Stimulated activated CD4-positive, alpha-beta T cell treated with anti-CD3 and anti-CD28 coated beads, Interleukin-2, amount 100 ng/mL, for 4 hours (primary cell): ENCODE measurements at places on chromosomes 5 and 9.

DNA sequence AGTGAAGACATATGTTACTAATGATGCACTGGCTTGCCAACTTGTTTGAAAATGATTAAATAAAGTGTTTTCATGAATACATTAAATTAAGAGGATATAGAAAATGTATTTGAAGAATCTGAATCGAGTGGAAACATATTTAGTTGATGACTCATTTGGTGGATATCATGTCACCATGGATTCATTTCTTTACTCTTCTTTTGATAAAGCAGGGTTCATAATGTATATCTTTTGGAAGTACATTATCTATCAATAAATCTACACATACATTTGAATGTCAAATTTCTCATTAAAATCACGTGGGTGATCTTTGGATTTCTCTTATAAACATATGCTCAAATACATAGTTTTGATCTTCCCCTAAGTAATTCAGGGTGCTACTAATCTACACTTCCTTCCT, 1148.1 kb upstream of the ACO1 start:
- no peak for DNase-seq

- no peak for DNase-seq
These were observed 171.4 kb downstream of the SH3GL2 start for GRCh38 chr9:17750269-17750668.

DNA sequence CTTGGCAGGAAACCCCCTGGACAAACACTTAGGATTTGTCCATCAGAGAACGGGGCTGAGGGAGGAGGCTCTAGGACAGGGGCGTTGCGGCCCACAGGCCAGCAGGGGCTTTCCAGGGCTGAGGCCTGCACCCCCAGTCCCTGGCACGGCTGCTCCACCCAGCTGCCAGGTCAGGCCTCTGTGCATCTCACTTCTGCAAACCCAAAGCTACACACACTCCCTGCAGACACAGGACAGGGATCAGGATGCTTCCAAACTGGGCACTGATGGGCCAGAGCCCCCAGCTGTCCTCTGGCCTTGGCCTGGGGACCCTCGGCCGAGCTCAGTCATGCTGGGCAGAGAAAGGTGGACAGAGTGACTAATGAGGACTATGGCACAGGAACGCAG, 106.2 kb upstream of the SARDH start:
- DNase-seq, result no peak

DNA sequence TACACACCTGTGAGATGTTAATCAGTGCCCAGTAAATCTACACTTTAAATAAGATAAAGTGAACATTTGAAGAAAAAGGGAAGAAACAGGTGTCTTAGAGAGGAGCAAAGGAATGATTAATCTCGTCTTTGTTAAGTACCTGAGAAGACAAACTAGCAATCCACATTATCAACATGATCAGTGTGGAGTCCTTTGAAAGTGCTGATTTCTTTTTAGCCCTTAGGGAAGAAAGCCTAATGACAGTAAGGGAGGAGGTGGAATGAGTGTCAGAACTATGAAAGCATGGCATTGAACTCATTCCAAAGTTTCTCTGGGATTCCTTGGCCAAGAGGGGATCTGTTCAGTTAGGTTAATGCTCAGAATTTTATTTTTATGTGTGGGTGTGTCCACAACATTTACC, 1109.0 kb upstream of the ACO1 start:
- DNase-seq, result no peak

DNA sequence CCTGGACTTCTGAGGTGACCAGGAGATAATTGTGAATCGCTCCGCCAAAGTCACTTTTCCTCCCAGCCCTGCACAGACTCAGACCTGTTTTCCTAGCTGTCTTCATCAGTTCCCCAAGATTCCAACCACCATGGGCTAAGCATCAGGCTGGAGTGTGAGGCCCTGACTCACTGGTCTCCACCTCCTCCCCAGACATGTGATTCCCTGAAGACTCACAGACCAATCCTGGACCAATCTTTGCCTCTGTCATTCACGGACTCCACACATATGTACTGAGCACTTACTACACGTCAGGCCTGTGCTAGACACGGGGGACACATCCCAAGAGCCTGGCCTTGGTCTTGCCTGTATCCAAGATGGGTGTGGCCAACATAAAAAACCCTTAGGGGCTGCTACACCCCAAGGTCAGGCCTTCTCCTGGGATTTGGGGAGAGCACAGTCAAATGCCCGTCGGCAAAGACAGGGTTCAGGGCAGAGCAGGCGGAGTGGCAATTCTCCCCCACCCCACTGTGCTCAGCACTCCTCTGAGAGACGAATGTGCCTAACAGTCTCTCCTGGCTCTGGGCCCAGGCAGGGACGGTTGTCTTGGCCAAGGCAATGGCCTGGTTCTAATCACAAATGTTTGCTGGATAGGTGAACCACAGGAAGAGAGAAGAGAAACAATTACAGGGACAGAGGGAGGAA, 11.9 kb downstream of the EEIG1 start:
- no peak for DNase-seq

DNA sequence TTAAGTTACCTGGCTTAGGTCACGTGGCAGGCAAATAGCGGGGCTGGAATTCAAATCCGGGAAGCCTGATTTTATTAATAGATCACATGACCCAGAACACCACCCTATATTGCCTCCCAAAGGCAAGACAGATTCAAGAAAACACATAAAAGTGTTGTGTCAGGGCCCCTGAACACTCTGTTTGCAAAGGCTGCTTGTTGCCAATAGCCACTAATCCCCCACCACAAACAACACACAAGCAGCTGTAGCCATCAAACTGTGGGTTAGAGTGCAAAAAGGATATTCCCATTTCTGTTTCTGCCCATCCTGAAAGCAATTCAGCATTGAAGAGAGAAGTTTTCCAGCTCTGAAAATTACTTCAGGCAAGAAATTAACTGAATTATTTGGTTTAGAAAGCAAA, 358.9 kb upstream of the RFX3 start:
- no peak for DNase-seq

DNA sequence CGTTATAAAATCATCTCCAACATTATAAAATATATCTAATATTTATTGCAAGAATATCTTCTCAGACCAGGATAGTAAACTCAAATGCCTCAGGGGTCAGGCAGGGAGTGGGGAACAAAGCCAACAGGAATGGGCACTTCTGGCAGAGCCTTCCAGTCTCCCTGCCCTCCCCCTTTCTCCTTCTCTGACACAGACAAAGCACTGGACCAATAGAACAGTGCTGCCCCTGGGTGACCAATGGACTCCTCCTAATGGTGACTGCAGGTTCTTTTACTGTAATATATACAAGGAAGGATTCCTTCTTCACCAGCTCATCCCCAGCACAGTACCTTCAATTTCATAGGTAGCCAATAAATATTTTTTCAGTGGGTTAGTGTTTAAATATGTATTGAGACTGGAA, 31.1 kb upstream of the MAMDC2 start:
- no peak for DNase-seq

- no peak for DNase-seq
These were observed 1.4 kb downstream of the TJP2 start for GRCh38 chr9:69175486-69175885.

- no peak for DNase-seq
These were observed 5.0 kb downstream of the LCN1 start for GRCh38 chr9:135526089-135526729.

- DNase-seq, result no peak
These were observed 122.5 kb downstream of the LMNB1 start for GRCh38 chr5:126899476-126899875.

- no peak for DNase-seq
These were observed 23.1 kb upstream of the FRRS1L start for GRCh38 chr9:109190151-109190550.

GRCh38 chr9:99274495-99274894, 52.4 kb downstream of the SEC61B start:
- no peak for DNase-seq

DNA sequence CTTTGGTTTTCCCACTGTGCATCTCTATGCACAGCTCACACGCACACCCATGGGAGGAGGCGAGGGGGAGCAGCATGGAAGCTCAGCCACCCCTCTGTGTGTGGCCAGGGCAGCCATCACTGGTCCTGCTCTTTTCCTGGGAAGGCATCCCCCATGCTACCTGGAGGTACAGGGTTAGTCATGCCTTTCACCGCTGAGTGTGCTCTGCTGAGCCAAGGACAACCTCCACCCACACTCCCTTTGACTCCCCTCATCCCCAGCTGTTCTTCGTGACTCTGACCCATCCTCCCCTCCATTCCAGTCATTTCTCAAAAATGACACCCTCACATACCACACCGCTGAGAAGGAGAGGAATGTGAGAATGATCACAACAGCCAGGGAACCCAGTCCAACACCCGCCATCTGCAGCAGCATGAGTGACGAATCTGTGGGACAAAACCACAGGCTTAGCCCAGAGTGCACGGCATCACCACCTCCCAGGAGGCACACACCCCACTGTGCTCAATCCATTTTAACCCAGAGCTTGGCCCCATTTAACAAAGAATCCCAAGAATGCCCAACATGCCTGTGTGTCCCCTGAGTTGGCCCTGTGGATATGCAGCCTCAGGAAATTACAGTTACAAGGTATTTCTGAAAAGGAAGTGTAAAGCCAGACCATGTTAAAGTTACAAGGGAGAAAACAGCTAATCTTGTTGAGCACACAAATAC, 133.4 kb downstream of the SUSD1 start:
- no peak for DNase-seq
